ENCODE measurements at places on chromosomes 6 and 20.

DNA sequence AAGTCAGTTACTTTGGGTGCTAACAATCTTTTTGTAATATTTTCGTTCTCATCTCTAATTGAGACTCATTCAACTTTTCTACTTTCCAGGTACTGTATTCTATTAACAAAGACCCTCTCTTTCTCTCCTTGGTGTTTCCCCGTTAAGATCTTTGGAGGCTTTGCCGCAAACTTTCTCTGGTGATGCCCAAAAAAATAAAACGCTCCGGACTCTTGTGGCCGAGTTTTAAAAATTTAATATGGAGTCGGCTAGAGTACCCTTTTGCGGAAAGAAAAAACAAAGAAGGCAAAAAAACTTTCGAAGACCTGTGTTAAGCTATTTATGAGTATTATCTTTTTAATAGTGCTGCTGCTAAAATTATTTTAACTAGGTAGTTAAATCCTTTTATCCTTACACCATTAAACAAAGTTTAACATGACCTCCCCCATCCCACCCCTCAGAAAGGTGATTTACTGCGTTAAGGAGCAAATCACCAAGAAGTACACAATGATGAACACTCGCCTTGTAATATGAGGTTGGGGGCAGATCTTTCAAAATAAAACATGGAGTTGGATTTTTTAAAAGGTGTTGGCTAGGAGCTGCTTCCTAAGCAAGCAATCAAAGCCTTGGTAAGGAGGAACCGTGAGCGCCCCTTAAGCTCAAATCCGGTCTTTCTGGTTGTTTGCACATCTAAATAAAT lies 10.0 kb downstream of the SIM1 start:
- no peak for DNase-seq

DNA sequence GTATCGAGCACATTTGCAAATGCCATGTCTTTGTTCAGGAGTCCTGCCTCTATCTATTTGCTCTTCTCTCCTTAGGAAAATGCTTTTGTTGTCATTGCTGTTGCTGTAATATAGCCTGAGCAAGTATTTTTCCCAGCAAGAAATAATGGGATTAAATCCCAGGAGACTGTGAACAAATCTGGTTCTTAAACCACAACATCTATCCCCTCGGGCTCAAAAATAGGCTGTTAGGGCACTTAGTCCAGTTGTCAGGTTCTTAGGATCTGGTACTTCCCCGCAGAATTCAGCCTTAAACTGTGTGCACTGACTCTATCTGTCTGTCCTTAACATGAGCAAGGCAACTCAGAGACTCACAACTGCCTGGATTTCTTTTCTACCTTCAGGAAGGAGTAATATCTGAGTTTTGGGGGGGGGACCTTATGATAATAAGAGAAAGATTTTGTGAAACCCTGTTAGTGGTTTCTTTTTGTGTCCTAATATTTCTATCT lies 437.5 kb downstream of the HTR1B start:
- no peak for DNase-seq

DNA sequence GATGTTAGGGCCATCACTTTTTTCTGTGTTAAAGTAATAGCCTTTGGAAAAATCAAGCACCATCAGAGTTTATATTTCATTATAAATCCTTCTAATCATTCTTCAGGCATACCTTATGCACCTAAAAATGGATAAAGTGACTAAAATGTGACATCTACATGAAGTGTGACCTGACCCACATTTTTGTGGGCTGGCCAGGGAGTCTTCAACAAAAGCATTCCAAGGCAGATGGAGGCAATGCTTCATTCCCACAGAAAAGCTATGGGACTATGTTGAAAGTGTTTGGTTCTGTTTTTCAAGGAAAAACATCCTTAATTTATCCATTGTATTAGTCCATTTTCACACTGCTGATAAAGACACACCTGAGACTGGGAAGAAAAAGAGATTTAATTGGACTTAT lies 58.8 kb upstream of the LTV1 start:
- no peak for DNase-seq

- no peak for DNase-seq
These were observed 174.4 kb upstream of the KCNK16 start for GRCh38 chr6:39496915-39497314.

- DNase-seq, result no peak
These were observed 56.9 kb downstream of the RAMACL start for GRCh38 chr6:166529586-166529985.

DNA sequence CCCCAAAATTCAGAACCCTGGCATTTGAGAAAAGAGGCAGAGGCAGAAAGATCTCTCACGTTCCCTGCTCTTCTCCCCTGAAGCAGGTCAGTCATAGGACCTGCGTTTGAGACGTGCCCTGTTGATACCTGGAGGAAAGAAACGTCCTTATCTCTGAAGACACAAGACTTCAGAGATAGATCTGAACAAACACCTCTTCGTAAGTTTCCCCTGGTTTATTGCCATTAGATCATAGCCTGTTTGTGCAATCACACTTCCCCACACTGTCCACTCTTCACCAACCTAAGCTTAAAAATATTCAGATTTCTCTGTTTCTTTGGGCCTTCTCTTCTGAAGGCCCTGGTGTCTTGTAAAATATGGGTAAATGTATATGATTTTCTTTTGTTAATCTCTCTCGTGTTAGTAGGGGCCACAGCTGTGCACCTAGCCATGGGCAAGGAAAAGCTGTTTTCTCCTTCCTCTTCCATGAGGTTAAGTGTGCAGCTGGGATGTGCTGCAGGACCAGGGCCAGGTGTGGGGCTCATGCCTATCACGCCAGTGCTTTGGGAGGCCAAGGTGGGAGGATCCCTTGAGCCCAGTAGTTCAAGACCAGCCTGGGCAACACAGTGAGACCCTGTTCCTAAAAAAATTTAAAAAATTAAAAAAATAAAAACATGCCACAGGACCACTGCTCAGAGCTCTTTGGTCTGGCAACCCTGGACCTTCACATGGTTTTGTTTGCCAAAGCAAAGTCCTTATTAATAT lies 4.7 kb upstream of the SLC22A2 start:
- DNase-seq, result no peak

DNA sequence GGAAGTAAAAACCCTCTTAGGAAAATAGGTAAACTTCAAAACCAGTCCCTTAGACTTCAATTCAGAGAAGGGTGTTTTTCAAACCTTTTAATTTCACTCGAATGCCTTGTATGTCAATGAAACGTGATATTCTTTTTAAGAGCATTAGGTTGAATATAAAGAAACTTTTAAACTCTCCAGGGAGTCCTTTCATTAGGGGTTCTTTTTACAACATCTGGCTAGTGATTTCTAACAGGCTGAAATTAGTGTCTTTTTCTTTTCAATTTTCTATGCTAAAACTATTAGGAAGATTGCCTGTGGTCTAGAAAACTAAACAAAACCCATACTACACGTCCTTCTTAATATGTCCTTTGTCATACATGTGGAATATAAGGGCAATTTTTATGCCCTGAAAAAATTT lies 569.7 kb upstream of the CITED2 start:
- no peak for DNase-seq

- no peak for DNase-seq
These were observed 16.1 kb downstream of the UFL1 start for GRCh38 chr6:96537726-96538125.

GRCh38 chr6:31901415-31901952 lies 402 bp downstream of the ZBTB12 start:
- peak; percentile 68 for DNase-seq

GRCh38 chr6:64679416-64679815 lies 1027.6 kb downstream of the EYS start:
- no peak for DNase-seq

GRCh38 chr6:130754786-130755367 lies 72.3 kb upstream of the SMLR1 start:
- DNase-seq, result no peak

- no peak for DNase-seq
These were observed 256.1 kb downstream of the PLCB1 start for GRCh38 chr20:8388141-8388540.

- DNase-seq, result peak; percentile 71
These were observed 8.4 kb downstream of the UCKL1 start for GRCh38 chr20:63947638-63948456.

GRCh38 chr6:155495011-155495768 lies 39.6 kb upstream of the NOX3 start:
- DNase-seq, result no peak

DNA sequence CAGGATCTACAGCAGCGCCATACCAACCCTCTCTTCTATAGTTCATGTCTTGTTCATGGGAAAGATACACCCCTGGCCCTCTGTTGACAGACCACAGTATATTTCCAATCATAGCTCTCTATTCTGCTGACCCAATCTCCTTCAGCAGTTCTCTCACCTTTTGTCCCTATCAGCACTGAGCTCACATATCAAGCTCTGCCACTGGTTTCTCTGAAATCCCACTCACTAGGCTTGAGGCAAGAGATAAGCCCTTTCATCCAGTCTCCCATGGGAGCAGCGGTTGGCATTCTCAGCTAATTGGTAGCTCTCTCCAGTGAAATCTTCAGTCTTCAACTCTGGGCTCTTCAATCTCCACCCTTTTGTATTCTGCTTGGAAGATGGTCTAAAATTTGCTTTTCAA lies 313.4 kb downstream of the GJA1 start:
- DNase-seq, result no peak

DNA sequence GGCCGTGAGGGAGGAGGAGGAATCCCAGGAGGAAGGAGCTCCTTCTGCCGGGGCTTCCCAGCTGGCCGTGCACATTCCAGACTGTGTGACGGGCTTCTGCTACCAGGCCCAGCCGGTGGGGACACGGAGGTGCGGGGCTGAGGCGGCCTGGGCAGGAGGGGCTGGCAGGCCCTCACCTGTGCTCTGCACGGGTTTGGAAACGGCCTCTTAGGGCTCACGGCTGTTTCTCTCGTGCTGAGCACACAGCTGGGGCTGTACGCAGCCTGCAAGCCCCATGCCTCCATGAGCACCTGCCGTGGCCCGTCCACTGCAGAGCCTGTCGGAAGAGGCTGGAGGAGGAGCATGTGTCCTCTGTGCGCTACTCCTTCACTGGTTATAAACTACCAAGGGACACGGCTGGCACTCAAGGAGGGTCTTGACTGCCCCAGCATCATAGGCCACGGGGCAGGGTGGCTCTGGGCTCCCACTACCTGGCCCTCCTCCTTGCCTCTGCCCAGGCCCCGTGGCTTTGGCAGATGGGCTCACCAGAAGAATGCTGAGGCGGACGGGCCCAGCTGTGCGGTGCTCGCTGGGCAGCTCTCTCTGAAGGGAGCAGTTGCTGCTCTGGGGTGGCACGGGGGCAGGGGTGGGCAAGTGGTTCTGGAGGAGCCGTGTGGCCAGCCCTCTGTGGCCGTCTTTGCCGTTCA lies 15.8 kb downstream of the NPEPL1 start:
- DNase-seq, result no peak

- DNase-seq, result no peak
These were observed 115.9 kb upstream of the DST start for GRCh38 chr6:56758553-56758952.

- no peak for DNase-seq
These were observed 93.0 kb upstream of the HDAC2 start for GRCh38 chr6:114063956-114064355.

DNA sequence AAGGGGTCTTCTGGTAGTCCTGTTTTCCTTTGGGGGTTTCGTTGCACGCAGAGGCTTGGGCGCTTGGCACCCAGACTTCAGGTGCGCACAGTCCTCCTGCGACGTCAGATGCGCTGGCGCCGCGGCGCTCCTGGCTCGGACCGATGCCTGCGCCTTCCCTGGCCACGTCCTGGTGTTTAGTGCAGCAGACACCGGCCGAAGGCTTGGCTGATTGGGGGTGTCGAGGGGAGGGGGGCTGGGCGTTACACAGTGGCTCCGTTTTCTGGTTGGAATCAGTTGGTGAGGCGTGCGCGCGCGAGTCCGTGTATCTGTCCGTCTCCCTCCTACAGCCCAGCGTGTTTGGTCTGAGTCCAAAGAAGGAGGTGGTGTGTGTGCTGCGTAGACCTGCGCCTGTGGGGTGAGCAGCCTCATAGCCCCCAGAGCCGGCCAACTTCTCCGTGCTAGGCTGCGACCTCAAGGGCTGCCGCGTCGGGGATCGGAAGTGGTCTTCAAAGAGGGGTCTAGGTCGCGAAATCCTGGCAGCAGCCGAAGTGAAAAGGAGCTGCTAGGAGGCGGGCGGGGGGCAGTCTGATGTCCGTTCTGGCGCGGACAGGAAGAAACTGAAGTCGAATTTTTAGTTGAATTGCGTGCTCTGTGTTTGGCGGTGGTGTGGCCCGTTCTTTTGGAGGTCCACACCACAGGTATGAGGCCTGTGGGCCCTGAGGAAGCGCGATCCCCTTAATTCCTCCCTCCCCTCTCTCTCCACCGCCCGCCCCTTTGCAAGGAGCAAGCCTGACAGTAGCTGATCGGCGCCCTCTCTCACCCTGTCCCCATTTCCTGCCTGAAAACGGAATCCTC lies 1.5 kb downstream of the SYNDIG1 start:
- no peak for DNase-seq

DNA sequence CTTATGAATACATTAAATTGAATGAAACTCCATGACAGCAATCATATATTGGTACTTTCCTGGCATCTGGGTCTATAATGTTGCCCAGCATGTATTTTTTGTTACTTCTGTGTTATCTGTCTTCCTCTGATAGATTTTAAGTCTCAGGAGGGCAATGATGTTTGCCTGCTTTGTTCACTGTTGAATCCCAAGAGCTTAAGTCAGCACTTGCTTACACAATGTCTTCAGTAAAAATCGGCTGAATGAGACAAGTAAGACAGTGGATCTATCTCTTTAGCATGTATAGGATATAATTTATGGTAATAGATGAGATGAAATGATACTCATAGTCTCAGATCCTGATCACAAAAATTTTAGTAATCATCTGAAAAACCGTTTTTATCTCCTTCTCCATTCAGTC lies 1034.9 kb upstream of the EPHA7 start:
- DNase-seq, result no peak
